ENCODE measurements at places on chromosomes 1 and 21.

GRCh38 chr1:12553963-12554362, 64.0 kb downstream of the DHRS3 start:
- no peak for DNase-seq

- no peak for DNase-seq
Observed at GRCh38 chr1:60073605-60074278, at the start of gene C1orf87. Gene C1orf87, minus strand, starts transcription at chr1:60073770. Its CDS starts 1,127 bp downstream, at chr1:60072643.

DNA sequence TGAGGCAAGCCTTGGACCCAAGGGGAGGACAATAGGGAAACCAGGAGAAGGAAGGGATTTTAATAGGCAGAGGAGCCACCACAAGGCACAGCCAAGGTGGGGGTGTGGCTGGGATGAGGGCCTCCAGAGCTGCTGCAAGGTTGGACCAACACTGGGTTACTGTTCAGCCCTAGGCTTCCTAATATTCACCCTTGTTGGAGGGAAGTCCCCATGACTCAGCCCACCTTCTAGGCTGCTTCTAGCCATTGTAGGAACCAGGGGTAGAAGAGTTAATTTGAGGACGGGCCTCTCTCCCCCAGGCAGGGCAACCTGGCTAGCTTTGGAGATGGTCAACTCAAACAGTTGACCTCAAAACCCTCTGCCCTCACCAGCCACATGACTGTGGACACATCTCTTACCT, 59.5 kb downstream of the KCNN3 start:
- no peak for DNase-seq

- no peak for DNase-seq
Observed at GRCh38 chr1:50971748-50972305, 1.8 kb downstream of the CDKN2C start.

DNA sequence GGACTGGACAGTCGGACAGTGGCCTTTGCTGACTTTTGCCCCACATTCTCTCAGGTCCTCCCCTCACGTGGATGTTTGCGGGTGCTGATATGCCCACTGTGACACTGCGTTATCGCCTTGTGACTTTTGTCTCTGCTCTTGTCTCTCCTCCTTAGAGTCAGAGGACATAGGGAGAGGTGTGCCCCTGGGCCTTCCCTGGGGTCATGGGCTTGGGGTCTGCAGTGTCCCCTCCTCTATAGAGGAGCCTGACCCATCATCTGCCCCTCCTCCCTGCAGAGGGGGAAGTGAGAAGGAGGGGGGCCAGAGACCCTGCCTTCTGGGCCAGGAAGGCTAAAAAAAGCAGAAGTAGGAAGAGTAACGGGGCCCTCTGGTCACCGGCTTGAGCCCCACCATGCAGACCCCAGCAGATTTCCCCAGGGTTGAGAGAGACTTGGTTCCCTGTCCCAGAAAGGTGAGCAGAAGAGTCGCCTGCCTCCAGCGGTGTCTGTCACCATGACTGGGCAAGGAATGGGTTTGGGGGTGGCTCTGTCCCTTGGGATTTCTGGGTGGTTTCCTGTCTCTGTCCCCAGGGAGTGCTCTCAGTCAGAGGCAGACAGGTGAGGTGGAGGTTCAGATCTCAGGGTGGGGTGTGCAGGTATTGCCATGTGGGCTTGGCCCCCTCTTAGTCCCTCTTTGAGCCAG, 13.3 kb downstream of the RPS6KA1 start:
- DNase-seq, result no peak

DNA sequence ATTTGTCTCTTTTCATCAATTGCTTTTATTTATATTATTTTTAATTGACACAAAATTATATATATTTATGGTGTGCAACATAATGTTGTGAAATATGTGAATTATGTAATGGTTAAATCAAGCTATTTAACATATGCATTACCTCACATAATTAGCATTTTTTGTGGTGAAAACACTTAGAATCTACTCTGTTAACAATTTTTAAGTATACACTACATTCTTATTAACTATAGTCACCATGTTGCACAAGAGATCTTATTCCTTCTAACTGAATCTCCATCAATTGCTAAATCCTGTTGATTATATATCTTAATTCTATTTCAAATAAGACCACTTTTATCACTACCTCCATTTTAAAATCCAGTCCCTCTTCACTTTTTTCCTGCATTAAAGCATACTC, 42.5 kb downstream of the PLPPR5 start:
- DNase-seq, result no peak

Measured in left renal pelvis (tissue), 4 donors.